ENCODE measurements at places on chromosomes 2 and 18. TPM values are rescaled to one million over a fixed set of nuclear protein-coding genes. Genes with fewer than 3 reads are reported as not detected.
A peak's percentile ranks its signal among the peaks of the same experiment; 100 is the strongest.

GRCh38 chr2:31937741-31938140 lies 73.1 kb downstream of the MEMO1 start:
- no peak for DNase-seq

DNA sequence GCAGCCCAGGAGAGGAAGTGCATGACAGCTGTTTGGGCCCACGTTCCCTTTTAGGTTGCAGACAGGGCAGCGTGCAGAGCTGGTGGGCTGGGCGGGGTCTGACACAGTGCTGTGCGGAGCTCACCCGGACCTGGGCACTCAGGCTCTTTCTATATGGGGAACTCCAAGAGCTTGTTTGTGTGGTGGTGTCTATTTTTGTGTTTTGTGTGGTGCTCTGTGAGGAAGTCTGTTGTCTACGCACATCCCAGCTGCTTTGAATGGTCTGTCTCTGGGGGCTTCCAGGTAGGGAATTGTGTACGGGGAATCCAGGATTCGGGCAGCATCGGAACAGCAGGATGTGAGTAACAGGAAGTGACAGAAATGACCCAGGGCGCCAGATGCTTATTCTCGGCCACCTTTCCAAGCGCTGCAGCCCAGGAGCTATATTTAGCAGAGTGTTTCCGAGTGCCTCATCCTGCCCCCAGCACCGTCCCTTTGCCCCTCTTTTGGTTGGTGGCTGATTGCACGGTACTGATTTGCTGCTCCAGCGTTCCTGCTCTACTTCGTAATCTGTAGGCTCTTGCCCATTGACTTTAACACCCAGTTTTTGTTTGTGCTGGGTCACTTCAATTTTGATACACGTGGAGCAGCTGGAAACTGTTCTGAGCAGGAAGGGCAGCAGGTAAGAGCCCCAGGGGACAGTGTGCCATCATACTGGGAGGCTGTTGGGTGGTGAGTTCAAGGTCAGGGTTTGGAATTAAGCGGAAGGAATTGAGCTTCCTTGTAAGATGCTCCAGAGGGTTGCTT lies 64.7 kb downstream of the DGKD start:
- DNase-seq = peak; percentile 85

GRCh38 chr2:579351-579886 lies 97.8 kb downstream of the TMEM18 start:
- DNase-seq = no peak

GRCh38 chr2:239327536-239328350 lies 73.1 kb downstream of the HDAC4 start:
- DNase-seq = no peak

DNA sequence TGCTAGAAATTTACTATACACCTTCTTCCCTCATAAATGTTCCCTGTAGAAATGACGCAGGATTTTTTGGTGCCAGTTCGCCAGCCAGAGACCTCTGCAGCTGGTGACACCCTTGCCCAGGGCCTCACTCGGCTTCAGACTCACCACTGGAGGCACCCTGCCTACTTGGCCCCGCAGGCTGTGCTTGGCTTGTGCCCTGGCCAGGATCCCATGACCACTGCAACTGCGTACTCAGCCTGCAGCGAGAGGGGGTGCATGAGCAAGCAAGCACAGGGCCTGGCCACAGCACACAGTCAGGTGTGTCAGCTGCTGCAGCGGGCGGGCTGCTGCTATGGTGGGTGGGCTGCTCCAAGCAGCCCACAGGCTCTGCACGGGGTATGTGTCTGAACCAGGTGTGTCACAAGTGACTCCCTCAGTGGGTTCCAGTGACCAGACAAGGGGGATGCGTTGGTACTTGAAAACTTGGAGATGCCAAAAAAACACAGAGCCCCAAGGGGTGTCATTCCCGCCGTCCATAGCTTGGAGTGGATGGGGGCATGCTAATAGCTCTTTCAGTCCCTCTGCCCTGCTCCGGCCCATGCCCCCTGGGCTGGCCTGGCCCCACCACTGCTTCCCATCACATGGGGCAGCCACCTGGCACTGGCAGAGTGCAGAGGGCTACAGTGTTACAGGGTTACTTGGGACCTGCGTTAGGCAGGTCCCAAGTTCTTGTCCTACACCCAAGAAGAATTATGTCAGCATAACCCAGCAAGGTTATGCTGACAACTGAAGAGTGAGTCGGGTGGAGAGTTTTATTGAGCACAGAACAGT lies 46.6 kb upstream of the TANC1 start:
- DNase-seq = no peak

Gene SERPINE2
- 42.4 TPM for total RNA-seq

Gene USP40
- total RNA-seq = 15.8 TPM

Gene SP140L
- total RNA-seq = 43.8 TPM

Gene FSHR
- total RNA-seq = not detected

Gene EML6
- 1.2 TPM for total RNA-seq

Data from activated CD8-positive, alpha-beta T cell treated with anti-CD3 and anti-CD28 coated beads for 36 hours (primary cell).